ENCODE measurements at places on chromosomes 5 and 9.

DNA sequence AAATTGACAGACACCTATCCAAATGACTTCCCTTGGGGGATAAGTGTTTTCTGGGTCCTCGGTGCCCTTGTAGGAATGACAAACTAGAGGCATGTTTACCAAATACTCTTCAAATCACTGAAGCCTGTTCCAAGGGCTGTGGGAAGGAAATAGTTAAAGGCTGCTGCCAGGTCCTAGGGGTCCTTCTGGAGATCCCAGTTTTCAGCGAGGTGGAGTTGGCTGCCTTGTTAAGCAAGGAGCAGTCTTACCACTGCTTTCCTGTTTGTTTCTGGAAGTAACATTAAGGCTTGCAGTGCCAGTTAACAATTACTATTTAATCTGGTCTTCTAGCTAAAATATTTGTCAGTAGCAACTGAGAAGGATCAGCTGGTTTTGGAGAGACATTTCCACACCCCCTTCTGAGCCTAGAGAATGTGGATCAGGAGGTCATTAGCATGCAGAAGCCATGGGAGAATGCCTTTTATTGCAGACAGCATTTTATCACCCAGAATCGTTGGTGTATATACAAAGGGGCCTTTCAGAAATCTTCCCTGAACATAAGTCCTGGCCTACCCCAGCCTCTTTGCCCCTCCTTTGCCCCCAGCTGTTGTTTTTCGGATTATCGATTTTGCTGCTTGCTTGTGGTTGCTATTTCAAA lies 238.8 kb downstream of the DMAC1 start:
- no peak for DNase-seq

DNA sequence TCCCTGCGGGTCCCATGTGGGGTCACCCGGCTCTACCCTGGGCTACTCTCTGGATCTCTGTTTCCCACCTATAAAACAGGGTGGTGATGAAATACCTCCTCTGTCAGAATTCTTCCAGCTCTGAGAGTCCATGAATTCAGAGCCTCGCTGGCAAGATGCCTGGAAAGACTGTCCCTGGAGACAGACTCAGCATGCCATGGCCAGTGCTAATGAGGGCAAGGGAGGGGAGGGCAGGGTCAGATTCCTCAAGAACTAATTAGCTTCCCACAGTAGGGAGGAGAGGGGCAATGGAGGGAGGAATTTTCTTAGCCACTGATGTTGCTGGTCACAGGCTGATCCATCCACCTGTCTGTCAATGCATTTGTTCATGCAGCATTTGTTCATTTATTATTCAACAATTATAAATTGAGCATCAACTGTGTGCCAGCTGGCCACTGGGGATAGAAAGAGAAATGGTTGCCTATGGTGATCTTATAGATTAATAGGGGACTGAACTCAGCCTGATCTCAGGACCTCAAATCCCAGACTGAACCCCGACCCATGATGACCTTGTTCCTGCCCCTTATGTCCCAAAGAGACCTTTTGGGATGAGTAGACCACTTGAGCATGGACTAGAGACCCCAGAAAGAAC lies 4.7 kb downstream of the SYNPO start:
- DNase-seq: no peak

- DNase-seq: no peak
These were observed 78.2 kb downstream of the RFK start for GRCh38 chr9:76316069-76316468.

- DNase-seq: no peak
These were observed 58.4 kb downstream of the UGCG start for GRCh38 chr9:111955048-111955447.

DNA sequence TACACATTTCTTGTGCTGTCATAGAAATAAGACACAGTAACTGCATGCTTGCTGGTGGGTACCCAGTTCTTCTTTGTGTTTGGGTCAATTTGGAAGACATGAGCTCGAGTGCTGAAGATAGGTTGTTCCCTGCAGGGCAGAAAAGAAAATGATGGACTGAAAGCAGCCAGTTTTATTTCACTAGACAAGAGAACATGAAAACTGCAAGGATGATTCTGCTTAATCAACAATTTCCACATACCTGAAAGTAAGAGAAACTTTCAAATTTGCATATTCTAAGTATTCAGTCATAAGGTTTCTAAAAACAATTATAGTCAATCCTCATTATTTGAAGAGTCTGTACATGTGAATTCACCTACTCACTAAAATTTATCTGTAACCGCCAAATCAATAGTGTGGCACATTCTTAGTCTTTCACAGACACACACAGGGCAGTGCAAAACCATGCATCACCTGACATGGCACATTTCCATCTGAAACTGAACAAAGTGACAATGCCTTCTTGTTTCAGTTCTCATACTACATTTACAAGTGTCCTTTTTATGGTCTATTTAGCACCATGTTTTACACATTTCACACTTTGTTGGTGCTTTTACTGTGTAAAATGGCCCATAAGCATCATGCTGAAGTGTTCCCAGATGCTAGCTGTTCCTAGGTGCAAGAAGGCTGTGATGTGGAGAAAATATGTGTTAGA lies 56.9 kb downstream of the HOMER1 start:
- no peak for DNase-seq
